ENCODE measurements at places on chromosomes 12 and 14. TPM values are rescaled to one million over a fixed set of nuclear protein-coding genes. Genes with fewer than 3 reads are reported as not detected.

HOTAIR gene
- total RNA-seq = 0.83 TPM

DNAH10 gene
- total RNA-seq = not detected

KRT8 gene
- 3.1 TPM for total RNA-seq

FAM90A1 gene
- total RNA-seq = not detected

SPTB gene
- 329 TPM for total RNA-seq

TSPAN11 gene
- total RNA-seq = not detected

DNA sequence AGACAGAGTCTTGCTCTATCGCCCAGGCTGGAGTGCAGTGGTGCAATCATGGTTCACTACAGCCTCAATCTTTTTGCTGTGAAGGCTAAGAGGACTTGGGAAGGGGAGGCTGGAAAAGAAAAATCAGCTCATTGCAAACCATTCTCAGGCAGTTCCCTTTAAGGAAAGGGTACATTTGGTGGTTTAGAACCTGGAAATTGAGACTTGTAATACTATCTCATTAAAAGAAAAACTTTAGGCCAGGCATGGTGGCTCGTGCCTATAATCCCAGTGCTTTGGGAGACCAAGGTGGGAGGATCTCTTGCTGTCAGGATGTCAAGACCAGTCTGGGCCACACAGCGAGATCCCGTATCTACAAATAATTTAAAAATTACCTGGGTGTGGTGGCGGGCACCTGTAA is 21.3 kb upstream of the TUBA1C start:
- no peak overlapping the region for H3K4me3 ChIP-seq
- DNase-seq = no peak
- no peak overlapping the region for H3K27ac ChIP-seq
- H3K36me3 ChIP-seq = no peaks in the 10 kb centered on the region
- no peaks in the 10 kb centered on the region for H3K27me3 ChIP-seq
- H3K4me1 ChIP-seq = no peaks in the 10 kb centered on the region

DNA sequence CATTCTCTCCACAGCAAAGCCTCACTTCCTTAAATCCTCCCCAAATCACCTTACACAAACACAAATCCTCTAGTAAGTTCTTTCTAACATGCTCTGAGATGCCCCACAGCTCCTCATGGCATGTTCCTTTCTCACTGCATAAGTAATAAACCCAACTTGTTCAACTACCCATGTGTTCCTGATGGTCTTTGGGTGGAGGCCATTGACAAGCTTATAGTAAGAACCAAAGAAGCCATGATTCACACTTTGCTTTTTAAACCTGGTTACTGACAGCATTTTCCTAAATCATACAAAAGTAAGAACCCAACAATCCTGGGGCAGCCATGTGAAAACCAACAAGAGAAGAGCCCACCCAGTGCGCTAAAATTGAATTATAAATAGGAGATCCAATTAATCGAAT is 138.6 kb downstream of the ITPR2 start:
- DNase-seq = no peak
- H3K4me3 ChIP-seq = no peak overlapping the region
- no peaks in the 10 kb centered on the region for H3K27me3 ChIP-seq
- peaks cover 7% of the 10 kb centered on the region for H3K36me3 ChIP-seq
- no peaks in the 10 kb centered on the region for H3K4me1 ChIP-seq

GRCh38 chr12:113744802-113745395 is 221.2 kb downstream of the RBM19 start:
- DNase-seq = no peak
- H3K27me3 ChIP-seq = peaks cover 2% of the 10 kb centered on the region
- H3K27ac ChIP-seq = no peak overlapping the region
- H3K4me3 ChIP-seq = no peak overlapping the region
- H3K4me1 ChIP-seq = no peaks in the 10 kb centered on the region
- H3K36me3 ChIP-seq = no peaks in the 10 kb centered on the region

DNA sequence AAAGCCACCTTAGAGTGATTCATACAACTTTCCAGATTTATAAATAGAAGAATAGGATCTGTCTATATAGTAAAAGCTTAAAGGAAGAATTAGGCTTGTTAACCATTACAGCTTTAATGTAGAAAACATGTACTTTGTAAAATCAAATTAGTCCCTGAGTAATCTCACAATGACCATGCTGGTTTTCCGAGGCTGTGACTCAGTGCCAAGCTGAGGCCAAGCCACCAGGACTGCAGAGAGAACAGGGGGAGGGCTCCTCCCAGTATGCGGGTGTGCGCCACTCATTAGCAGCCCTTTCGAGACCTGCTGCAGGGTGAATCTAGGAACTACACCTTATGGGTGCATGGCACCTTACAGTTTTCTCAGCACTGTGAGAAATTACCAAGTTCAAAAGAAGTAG is 167.0 kb downstream of the EFCAB11 start:
- no peak overlapping the region for H3K27ac ChIP-seq
- H3K27me3 ChIP-seq = no peaks in the 10 kb centered on the region
- H3K4me3 ChIP-seq = no peak overlapping the region

- no peaks in the 10 kb centered on the region for H3K27me3 ChIP-seq
- no peak overlapping the region for H3K4me3 ChIP-seq
- H3K36me3 ChIP-seq = no peaks in the 10 kb centered on the region
- no peaks in the 10 kb centered on the region for H3K4me1 ChIP-seq
- no peak for DNase-seq
Observed at GRCh38 chr12:130664772-130665171, 51.3 kb downstream of the RIMBP2 start.

DNA sequence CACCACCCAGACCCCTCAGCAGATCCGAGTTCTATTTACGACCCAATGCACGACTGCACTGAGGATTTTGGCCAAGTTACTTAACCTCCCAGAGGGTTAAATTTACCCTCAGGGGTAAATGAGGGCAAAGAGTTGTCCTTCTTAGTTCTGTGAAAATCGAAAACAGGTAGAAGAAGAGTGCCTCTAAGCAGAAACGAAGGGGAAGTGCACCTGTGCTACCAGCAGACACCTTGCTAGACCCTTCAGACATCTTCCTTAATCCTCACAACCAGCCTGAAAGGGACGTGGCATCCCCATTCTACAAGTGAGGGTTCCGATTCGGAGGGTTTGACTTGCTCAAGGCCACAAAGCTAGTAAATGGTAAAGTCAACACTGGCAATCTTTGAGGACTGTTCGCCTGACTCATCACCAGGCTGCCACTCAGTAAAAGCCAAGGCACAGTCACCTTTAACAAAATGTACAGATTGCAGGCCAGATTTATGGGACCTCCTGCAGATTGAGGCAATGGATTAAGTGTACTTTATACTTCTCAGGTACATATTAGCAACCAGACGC is 1.6 kb downstream of the GSG1 start:
- H3K4me1 ChIP-seq = peaks cover 19% of the 10 kb centered on the region
- no peaks in the 10 kb centered on the region for H3K36me3 ChIP-seq
- DNase-seq = no peak
- H3K27ac ChIP-seq = peak overlapping the region; percentile 83
- H3K4me3 ChIP-seq = peak overlapping the region; percentile 75
- no peaks in the 10 kb centered on the region for H3K27me3 ChIP-seq

DNA sequence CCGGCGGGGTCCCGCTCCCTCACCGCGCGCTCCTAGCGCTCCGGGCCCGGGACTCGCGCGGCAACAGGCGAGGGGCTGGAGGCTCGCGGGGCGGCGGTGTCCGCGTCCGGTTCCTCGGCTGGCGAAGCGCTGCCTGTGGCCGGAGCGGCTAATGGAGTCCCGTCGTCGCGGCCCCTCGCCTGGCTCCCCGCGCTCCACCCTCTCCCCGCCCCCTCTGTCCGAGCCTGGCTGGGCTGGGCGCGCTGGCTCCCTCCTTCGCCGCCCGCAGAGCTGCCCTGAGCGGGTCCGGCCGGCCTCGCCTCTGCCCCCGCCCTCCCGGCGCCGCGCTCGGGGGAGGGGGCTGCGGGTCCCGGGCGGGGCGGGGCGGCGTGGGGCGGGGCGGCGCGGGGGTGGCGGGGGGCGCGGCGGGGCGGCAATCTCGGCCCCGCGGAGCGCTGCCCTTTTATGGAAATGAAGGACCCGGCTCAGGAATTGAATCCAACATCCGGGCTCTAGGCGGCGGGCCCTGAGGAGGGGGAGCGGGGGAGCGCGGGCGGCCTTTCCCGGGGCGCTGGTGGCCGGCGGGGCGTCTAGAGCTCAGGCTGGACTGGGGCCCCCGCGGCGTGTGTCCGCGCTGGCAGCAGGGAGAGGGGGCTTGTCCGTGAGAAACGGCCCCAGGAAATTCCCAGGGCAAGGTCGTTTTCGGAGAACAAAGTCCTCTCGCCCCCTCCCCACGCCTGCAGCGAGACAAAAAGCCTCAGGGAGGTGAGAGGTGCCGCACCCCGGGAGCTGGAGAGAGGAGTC is at the start of gene FERMT2:
Gene FERMT2 (minus strand): TSS at position 153 of the 783 bp plus-strand sequence. CDS start 482 bp downstream, outside the sequence.
- peak; percentile 73 for DNase-seq
- H3K4me3 ChIP-seq = peak within 1 kb of the TSS; percentile 98
- no peaks in the 10 kb centered on the region for H3K27me3 ChIP-seq

DNA sequence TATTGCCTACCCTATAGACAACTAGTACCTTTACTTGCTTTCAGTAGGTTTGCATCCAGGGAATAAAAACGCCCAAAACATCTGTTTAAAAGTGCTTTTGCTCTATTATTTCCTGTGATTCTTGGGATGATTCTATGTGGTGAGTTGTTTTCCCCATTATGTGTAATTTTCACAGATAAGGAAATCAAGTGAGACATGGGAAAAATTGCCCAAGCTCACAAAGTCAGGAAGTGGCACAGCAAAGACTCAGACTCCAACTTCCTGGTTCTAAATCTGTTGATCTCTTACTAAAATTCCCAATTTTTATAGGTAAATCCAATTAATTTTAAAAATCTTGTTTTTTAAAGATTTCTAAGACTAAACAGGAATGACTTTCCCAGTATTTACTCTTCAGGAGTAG is 39.0 kb downstream of the NID2 start:
- no peak overlapping the region for H3K27ac ChIP-seq
- H3K36me3 ChIP-seq = no peaks in the 10 kb centered on the region
- H3K4me1 ChIP-seq = no peaks in the 10 kb centered on the region
- DNase-seq = no peak

- DNase-seq = no peak
- H3K27ac ChIP-seq = no peak overlapping the region
- no peaks in the 10 kb centered on the region for H3K36me3 ChIP-seq
Observed at GRCh38 chr14:22422238-22422637, 166.8 kb downstream of the DAD1 start.

- H3K4me1 ChIP-seq = no peaks in the 10 kb centered on the region
- H3K27me3 ChIP-seq = no peaks in the 10 kb centered on the region
- H3K27ac ChIP-seq = no peak overlapping the region
Observed at GRCh38 chr14:104359969-104360442, 219.6 kb upstream of the C14orf180 start.

- no peak overlapping the region for H3K4me3 ChIP-seq
- no peaks in the 10 kb centered on the region for H3K27me3 ChIP-seq
- H3K36me3 ChIP-seq = no peaks in the 10 kb centered on the region
- DNase-seq = no peak
- no peak overlapping the region for H3K27ac ChIP-seq
Observed at GRCh38 chr14:99159341-99160340, 112.4 kb downstream of the BCL11B start.

DNA sequence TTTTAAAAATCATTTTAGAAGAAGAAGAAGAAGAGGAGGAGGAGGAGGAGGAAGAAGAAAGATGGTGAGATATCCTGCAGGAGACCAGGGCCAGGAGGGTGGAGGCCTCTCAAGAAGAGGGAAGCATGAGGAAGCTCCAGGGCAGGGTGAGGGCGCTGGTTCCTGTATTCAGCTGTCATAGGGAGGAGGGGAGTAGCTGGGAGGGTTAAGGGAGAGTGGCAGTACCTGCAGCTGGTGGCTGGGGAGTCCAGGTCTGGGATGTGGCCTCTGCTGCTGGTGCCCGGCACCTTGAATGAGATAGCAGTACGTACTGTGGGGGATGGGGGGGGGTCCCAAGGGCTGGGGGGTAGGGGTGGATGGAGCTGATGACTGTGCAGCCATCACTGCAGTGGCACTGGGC is 9.8 kb downstream of the RBP5 start:
- H3K27me3 ChIP-seq = no peaks in the 10 kb centered on the region
- no peaks in the 10 kb centered on the region for H3K36me3 ChIP-seq
- no peak overlapping the region for H3K27ac ChIP-seq
- no peak overlapping the region for H3K4me3 ChIP-seq

DNA sequence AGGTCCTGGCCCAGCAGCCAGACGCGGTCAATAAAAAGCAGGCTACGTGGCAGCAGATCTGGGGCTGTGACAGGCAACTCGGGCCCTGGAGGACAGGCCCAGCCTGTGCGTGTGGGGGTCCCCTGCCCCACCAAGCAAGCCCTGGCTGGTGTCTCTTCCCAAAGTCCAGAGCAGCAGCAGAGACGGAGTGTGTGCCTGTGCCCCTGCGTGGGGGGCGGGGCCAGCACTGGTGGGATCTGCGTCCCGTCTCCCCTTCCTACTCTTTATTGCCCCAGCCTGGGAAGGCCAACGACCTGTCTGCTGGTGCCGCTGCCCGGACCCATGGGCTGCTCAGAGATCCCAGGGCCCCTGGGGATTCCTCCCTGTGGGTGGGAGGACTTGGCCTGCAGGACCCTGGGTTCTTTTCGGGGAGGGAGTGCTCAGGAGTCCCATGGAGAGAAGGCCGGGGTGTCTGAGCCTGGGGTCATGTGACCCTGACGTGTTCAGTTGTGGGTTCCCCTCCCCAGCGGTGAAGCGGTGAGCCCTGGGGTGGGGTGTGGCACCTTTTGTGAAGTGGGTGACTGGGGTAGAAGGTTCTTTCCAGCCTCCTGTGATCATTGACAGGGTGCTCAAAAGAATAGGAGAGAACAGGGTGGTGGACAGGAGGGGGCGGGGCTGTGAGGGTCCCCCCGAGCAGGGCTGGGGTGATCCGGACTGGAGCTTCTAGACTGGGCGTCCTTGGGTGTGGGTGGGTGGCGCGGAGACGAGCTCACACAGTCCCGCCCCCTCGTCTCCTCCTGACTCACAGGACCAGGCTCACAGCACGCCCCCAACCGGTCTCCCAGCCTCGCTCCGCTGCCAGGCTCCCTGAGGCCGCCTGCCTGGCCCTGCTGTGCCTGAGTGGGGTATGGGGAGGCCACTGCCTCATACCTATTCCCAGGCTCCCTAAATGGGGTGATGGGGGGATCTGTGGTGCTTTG is 22.4 kb downstream of the ASPG start:
- no peaks in the 10 kb centered on the region for H3K27me3 ChIP-seq
- no peaks in the 10 kb centered on the region for H3K4me1 ChIP-seq
- no peaks in the 10 kb centered on the region for H3K36me3 ChIP-seq
- H3K4me3 ChIP-seq = no peak overlapping the region

- DNase-seq = peak; percentile 88
- H3K27ac ChIP-seq = peak overlapping the region; percentile 97
- H3K27me3 ChIP-seq = no peaks in the 10 kb centered on the region
- no peaks in the 10 kb centered on the region for H3K36me3 ChIP-seq
Observed at GRCh38 chr14:60647081-60647836, 2.0 kb downstream of the SIX1 start.

- no peaks in the 10 kb centered on the region for H3K4me1 ChIP-seq
- no peaks in the 10 kb centered on the region for H3K36me3 ChIP-seq
- no peak overlapping the region for H3K4me3 ChIP-seq
Observed at GRCh38 chr12:89225401-89225800, 126.9 kb downstream of the DUSP6 start.

All from gastrocnemius medialis (tissue), 4 donors.